ENCODE measurements at places on chromosomes 1 and 21.
A peak's percentile ranks its signal among the peaks of the same experiment; 100 is the strongest.

DNA sequence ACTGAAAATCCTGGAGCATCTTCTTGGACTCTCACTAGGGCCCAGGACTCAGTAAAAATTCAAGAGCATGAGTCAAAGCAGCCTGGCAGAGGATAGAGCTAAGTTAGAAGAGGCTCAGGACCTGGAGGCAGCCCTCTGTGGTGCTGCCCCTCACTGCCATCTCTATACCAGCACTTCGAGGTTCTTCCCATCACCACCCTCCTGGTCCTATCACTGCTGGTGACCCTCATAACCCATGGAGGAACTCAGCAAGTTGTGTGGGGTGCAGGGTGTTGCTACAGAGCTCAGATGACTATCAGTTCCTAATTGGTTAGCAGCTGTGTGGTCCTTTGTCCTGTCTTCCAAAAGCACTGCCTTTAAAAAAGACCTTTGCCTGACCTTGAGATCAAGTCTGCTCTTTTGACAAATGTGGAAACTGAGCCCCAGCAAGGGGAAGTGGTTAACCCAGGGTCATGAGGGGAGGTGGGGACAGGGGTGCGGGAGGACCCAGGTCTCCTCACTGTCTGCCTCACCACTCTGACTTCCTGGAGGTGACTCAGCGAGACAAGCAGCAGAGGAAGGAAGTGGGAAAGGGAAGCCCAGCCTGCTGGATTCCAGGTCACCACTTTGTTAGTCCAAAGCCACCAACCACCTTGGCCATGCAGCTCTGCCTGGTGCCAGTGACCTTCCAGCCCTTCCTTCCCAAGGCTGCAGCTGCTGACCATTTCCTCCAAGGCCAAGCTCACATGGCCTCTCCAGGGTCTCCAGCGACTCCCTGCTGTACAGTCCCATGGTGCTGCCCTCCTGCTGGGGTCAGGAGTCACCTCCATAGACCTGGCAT is 199.4 kb upstream of the EDN2 start:
- no peak for DNase-seq

DNA sequence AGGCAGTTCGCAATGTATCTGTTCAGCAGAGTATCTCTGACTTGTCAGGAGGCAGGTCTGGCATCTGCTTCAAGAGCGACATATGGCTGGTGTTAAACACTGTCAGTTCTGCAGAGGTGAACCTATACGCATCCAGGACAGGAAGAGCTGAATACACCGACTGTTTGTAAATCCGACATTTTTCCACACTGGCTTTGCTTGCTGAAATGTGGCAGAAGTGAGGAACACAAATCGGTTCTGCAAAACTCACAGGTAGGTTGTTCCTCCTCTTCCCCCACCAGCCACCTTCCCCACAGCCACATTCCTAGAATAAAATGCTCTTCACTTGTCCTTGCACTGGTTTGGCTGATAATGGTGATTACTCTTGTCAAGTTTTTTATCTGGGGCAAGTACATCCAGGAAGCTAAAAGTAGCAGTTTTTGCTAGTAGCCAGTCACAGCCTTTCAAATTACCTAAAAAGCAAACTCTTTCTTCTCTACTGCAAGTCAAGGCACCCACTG is 289.2 kb downstream of the GRIK1 start:
- DNase-seq = no peak

DNA sequence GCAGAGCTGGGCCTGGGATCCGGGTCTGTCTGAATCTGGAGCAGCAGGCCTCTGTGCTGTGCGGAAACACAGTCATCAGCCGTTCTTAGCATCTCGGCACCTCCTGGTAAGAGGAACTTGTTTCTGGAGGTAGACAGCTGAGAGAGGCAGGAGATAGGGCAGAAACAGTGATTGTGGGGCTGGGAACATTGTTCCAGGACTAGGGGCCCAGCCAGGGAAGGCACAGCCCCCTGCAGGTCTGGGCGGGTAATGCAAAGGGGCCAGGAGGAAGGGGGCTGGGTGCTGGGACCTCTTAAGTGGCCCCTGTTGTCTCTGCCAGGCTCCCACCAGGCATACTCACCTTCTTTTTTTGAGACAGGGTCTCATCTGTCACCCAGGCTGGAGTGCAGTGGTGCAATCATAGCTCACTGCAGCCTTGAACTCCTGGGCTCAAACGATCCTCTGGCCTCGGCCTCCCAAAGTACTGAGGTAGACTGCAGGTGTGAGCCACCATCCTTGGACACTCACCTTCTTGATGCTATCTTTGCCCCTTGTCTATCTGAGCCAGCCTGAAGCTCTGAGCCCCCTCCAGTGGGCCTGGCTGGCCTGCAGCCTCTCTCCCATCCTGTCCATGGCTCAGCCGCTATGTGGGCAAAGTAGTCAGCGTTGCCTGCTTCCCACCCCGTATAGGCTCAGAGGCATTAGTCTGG is 134.3 kb upstream of the ZBTB40 start:
- peak; percentile 10 for DNase-seq

- no peak for DNase-seq
Observed at GRCh38 chr1:225744745-225745144, 32.9 kb upstream of the SRP9 start.

DNA sequence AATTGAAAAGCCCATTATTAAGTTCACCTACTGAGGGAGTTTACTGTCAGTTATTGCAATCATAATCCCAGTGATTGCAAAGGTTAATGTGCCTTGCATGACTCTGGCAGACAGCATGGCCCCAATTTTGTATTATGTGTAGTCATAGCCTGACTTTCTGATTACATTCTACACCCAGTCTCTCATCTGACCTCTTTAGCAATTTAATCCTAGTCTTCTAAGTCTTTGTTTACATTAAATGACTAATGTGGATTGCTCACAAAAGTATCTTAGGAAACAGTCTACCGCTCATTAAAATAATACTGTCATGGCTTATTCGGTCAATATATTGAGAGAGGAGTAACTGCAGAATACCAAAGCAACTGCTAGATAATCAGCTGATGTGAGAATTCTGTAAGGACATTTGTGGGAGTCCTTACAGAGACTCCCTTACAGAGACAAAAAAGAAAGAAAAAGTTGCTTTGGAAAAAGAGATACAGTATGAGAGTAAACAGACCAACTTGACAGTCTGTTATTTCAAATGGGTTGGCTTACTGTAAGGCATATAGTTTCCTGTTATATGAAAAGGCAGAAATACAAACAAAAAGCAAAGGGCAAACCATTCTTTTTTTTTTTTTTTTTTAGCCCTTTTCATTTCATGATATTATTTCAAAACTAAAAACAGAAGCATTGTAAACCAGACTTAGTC is 42.8 kb downstream of the SMG7 start:
- DNase-seq = no peak

- DNase-seq = peak; percentile 45
Observed at GRCh38 chr1:228058949-228059633, 23.4 kb upstream of the ARF1 start.

DNA sequence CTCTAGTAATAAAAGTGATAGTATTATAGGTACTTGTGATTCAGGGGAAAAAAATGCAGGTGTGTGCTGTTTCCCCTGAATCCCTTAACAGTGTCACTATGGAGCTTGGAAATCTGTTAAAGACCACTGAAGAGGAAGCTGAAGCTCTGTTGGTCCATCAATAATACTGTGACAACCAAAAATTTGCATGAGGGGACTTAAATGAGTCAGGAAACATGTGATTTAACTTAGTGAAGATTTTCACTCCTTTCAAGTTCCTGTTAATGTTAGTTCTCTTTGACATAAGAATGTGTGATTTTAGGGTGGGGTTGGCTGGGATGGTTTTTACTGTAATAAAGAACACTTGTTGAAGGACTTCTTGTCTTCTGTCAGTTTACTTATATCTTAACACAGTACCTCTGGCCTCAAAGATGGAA is 32.0 kb downstream of the VANGL2 start:
- no peak for DNase-seq

DNA sequence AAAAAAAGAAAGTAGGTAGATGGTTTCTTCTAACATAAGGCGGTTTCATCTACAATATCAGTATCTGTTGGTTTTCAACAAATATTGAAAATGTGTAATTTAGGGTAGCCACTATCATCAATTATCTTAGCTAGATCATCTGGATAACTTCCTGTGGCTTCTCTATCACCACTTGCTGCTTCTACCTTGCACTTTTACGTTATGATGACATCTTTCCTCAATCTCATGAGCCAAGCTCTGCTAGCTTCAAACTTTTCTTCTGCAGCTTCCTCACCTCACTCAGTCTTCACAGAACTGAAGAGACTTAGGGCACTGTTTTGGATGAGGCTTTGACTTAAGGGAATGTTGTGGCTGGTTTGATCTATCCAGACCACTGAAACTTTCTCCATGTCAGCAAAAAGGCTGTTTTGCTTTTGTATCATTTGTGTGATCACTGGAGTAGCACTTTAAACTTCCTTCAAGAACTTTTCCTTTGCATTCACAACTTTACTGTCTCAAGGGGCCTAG is 144.9 kb upstream of the HP1BP3 start:
- DNase-seq = no peak
